Kidney (tissue), 22 donors: ENCODE measurements at places on chromosomes 6 and 20. TPM values are rescaled to one million over a fixed set of nuclear protein-coding genes. Genes with fewer than 3 reads are reported as not detected.
A peak's percentile ranks its signal among the peaks of the same experiment; 100 is the strongest.

FGD2 gene
- 0.97 TPM for polyA plus RNA-seq

- DNase-seq, result no peak
Measured at GRCh38 chr6:105560611-105561066, 157.8 kb upstream of the PREP start.

- no peak for DNase-seq
Measured at GRCh38 chr6:1667805-1668175, 58.1 kb downstream of the FOXC1 start.

- DNase-seq, result peak; percentile 72
Measured at GRCh38 chr6:7139835-7140470, 32.2 kb downstream of the RREB1 start.

DNA sequence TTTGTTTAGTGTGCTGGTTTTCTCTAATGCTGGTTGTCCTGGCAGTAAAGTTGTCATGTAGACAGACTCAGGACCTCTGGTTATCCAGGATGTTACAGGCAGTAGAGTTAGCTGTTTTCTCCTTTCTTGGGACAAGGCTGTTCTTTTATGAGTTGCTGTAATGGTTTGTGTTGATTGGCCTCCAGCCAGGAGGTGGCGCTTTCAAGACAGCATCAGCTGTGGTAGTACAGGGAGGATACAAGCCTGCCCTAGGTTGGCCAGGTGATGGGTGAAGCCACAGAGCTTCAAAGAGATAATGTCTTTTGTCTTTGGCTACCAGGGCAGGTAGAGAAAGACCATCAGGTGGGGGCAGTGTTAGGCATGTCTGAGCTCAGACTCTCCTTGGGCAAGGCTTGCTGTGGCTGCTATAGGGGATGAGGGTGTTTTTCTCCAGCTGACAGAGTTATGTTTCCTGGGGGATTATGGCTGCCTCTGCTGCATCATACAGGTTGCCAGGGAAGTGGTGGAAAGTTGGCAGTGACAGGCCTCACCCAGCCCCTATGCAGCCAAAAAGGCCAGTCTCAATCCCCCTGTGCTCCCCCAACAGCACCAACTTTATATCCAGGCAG is 127.2 kb upstream of the TAB2 start:
- peak; percentile 12 for DNase-seq

DNA sequence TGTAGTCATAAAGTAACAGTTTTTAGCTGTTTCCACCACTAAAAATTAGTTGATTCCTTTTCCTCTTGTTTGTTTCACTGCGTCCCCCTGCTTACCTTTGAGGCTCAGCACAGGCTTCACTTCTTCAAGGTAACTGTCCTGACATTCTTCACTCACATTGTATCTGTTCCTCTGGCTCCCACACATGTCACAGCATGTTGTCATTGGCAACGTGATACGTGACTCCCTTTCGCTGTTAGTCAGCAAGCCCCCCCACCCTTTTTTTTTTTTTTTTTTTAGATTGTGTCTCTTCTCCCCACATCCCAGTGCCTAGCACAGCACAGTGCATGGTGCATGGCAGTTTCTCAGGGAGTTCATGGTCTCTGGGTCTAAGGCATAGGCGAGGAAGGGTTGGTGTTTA is 13.3 kb downstream of the VAPB start:
- DNase-seq, result no peak

STX11 gene
- polyA plus RNA-seq, result 2.0 TPM

GRCh38 chr6:167235421-167236238 is 55.5 kb upstream of the UNC93A start:
- DNase-seq, result no peak

DPPA5 gene
- not detected for polyA plus RNA-seq

DNA sequence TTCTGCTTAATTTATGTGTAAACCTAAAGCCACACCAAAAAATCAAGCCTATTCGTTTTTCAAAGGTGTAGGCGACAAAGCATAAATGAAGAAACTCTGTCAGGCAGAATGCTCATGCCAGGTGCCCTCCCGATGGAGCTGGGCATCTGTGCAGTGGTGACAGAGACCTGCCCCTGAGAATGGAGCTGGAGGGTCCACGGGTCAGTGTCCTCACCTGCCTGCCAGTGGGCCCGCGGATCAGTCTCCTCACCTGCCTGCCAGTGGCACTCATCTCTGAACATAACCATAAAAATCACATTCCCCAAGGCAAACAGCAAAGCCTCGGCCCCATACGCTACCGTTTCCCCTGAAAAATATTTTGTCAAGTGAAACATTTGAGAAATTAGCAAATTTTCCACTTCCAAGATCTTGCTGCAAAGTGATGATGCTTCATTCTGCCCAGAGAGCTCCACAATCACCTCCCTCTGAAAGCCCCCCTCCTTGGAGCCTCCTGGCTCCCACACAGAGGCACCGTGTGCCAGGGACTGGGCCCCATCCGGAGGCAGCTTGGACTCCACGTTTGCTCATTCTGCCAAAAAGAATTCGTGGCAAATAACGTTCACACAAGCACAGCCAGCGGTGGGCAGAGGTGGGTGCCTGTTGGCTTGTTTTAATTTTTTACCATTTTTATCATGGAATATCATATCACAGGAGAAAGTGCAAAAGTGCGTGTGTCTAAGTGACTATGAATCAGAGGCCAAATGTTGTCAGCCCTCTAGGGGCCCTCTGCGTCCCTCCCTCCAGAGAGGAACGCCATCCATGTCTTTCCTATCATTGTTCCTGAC is 88.8 kb downstream of the YTHDF1 start:
- DNase-seq, result no peak

- no peak for DNase-seq
Measured at GRCh38 chr6:121794630-121795029, 359.2 kb downstream of the GJA1 start.

- DNase-seq, result no peak
Measured at GRCh38 chr6:13112921-13113320, 215.4 kb downstream of the TBC1D7 start.

GRCh38 chr6:152993431-152993830 is 9.1 kb downstream of the MTRF1L start:
- no peak for DNase-seq

PRL gene
- polyA plus RNA-seq, result not detected

DEFB132 gene
- 0.24 TPM for polyA plus RNA-seq

GRCh38 chr6:51094271-51094670 is 275.6 kb downstream of the TFAP2B start:
- DNase-seq, result no peak

BANF2 gene
- not detected for polyA plus RNA-seq

GRCh38 chr6:48031711-48032110 is 79.3 kb downstream of the PTCHD4 start:
- DNase-seq, result no peak

- no peak for DNase-seq
Measured at GRCh38 chr20:47865912-47866311, 80.6 kb upstream of the SULF2 start.

DNA sequence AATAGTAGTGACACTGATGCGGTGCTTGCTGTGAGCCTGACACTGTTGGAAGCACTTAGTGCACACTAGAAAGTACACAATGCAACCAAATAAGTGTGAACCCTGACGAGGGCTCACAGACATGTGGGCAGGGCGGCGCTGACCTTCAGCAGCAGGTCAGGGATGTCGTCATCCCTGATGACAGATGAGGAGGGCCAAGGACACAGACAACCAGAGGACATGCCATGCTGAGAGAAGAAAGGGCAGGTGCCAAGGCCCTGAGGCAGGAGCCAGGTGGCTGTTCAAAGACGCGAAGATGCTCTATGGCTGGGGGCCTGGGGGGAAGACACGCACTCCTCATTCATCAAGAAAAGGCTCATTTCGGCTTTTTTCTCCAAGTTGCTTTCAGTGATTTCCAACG is 176.4 kb upstream of the CST7 start:
- DNase-seq, result no peak

NRN1 gene
- 6.4 TPM for polyA plus RNA-seq
